ENCODE measurements at places on chromosomes 13 and 19.

- no peak for DNase-seq
Measured at GRCh38 chr13:74523057-74523456, 388.9 kb upstream of the KLF12 start.

DNA sequence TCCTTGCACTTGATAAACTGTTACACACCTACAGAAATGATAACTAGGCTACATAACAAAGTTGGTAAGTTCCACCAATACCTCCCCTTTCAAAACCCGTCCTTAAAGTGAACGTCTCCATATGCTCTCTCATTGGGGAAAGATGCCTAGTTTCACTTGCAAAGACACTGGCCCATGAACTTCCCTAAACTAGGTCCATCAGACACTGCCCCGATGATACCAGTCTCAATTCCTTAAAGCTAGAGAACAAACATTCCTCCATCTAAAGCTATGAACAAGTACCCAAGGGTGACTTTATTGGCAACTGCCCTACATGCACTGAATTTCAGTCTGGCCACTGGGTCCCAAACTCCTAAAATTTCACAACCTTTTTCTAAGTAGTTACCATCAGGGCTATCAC lies 39.9 kb downstream of the FOXO1 start:
- DNase-seq: no peak

GRCh38 chr13:42544246-42544926 lies 29.6 kb upstream of the TNFSF11 start:
- no peak for DNase-seq

DNA sequence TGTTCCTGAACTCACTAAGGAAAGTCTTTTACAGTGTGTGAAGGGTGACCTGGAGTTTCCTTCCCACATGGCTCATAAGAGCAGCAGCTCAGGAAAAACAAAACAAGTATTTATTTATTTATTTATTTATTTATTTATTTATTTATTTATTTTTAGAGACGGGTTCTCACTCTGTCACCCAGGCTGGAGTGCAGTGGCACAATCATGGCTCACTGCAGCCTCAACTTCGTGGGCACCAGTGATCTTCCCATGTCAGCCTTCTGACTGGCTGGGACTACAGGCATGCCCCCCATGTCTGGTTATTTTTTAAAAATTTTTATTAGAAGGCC lies 10.4 kb downstream of the ARL11 start:
- DNase-seq: no peak

DNA sequence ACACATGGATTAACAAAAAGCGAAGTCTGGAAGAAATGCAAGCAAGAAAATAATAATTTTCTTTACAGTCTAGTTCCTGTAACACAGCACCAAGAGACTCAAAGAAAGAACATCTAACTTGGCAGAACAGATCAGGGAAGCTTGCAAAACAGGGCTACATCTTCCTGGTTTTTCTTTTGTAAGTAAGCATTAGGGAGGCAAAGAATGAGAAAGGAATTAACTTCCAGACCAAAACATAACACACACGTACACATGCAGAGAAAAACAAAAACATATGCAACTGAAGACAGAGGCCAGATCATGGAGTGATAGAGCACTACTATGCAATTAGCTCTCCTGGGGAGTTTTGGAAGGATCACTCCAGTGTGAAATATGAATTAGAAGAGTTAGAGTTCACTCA lies 120.5 kb downstream of the DIAPH3 start:
- no peak for DNase-seq

DNA sequence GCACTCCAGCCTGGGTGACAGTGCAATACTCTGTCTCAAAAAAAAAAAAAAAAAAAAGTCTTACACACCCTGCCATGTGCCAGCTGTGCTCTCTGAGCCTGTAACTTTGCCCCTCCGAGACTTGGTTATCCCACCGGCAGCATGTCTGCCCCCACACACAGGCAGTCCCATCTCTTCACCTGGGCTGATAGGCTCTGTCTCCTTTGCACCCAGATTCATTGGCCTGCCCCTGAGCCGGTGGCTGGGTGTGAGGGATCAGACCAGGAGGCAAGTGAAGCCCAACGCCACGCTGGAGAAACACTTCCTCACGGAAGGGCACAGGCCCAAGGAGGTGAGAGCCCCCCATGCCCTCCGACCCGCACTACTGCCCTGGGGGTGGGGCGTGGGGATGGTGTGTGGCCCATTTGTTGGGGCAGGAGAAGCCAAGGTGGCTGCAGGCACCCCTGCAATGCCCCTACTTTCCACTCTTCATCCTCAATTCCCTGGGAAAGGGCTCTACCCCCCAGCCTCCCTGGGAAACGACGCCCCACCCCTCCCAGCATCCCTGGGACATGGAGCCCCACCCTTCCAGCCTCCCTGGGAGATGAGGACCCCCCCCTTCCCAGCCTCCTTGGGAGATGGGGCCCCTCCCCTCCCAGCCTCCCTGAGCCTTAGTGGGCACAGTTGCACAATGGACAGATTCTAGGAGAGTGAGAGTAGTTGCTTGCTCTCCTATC lies 45.3 kb downstream of the CERS4 start:
- DNase-seq: no peak

- no peak for DNase-seq
Measured at GRCh38 chr19:14495672-14496028, 277 bp downstream of the GIPC1 start.

GRCh38 chr19:16361254-16361653 lies 36.6 kb downstream of the KLF2 start:
- DNase-seq: no peak

DNA sequence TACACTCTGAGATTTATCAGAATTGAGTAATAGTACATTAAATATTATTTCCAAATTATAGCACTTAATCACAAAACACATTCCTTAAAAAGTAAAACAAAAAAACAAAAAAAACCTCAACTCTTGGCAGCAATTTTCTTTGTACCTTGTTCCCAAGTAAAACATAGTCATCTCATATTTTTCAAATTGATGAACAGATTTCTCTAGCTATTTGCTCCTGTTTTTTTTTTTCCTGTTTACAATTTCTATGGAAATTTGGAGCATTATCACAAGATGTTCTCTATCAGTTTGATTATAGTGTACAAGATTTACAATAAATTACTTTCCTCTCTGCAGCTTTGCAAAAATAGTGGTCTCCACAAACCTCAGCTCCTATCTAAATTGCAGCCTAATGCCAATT lies 25.0 kb downstream of the RFC3 start:
- DNase-seq: no peak

GRCh38 chr19:4849019-4849418 lies 17.5 kb upstream of the TICAM1 start:
- DNase-seq: no peak

- DNase-seq: no peak
Measured at GRCh38 chr19:33039108-33039599, 25.5 kb downstream of the RHPN2 start.

- DNase-seq: no peak
Measured at GRCh38 chr19:19820774-19821320, 703 bp downstream of the ZNF506 start.

DNA sequence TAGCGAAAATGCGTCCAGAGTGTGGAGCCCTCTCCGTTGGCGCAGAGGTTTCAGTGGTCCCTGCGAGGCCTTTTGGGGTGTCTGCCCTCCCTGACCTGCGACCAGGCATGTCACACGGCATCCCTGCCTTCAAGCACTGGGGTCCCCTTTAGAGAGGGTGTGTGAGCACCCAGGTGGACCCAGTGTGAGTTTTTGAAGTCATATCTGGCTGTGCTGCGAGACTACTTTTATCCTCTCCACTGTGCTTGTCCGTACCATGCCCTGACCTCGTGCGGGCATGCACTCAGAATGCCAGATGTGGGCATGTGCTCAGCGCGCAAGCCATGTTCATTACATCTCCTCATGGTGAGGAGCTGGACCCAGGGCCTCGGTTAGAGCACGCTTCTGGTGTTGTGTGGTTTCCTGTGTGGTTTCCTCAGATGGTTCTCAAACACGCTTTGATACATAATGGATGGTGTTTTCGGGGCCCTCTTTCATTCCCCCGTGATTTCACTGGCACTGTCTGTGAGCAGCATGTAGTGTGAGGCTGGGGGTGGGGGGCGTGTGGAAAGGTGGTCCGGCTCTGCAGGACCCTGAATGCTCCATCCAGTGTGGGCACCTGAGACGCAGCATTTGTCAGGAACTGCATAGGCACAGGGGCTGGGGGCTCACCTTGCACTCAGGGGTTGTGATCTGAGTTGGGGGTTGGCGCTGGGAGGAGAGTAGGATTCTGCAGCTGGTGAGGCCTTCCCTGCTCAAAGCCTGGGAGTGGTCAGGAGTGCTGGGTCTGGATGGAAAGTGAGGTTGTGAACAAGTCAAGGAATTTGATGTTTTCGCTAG lies 2.3 kb downstream of the TFDP1 start:
- DNase-seq: no peak

DNA sequence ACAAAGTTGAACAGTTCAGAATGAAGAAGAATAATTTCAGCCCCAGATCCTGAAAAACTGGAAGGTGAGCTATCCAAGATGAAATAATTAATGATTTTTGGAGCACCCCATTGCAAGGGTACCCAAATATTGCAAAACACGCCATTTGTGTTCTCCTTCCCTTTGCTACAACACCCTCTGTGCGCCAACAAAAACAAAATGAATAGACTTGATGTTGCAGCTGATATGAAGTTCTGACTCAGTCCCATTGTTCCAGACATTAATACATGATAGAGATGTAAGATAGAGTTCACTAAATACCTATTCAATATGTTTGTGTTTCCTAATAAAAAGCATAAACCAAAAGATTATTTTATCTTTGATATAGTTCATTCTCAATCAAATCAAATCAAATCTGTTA lies 287.5 kb upstream of the SOX21 start:
- no peak for DNase-seq

DNA sequence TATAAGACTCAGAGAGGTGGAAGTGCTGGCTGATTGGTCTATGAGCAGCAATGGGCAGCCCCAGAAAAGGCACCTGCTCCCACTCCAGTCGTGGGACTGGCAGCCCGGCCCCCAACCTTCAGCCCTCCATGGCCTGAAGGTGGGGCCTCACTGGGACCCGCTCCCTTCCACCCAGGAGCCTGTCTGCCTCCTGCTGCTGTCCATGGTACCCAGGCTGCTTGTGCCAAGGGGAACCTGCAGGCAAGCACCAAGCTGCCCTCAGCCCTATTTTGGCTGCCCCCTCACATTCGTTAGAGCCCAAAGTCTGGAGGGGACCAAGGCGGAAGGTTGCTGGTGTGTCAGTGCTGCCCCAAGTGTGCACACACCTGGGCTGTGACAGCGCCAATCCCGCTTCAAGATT lies 2304.9 kb downstream of the PCDH9 start:
- DNase-seq: no peak

GRCh38 chr13:49369866-49370265 lies 74.0 kb downstream of the CAB39L start:
- no peak for DNase-seq

GRCh38 chr19:40383668-40384248 lies 6.2 kb downstream of the HIPK4 start:
- DNase-seq: no peak

GRCh38 chr13:73792796-73793195 lies 341.4 kb downstream of the KLF12 start:
- no peak for DNase-seq

GRCh38 chr19:10189616-10190015 lies 5.1 kb downstream of the DNMT1 start:
- no peak for DNase-seq

- DNase-seq: no peak
Measured at GRCh38 chr13:38752686-38753085, 65.8 kb downstream of the FREM2 start.

DNA sequence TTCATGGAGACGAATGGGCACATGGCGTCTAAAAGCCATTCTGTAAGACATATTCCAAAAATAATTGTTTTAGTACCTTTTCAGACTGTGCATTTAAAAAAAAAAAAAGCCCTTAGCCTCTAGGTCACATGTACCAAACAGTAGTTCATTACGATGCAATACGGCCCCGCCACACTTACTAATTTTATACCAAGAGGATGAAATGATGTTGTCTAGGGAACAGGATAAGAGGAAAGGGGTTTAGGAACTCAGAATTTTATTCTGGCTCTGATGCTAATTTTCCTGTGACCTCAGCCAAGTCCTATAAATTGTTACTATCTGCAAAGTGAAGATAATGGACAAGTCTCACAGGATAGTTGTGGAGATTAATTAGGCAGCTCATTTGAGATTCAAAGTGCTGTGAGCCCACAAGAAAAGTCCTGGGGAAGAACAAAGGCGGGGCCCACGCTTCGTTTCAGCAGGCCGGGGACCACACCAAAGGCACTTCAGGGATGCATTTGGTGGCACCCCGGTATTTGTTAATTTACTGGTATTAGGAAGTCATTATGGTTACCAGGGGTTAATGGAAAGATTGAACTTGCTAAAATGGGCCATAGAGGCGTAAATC lies 511.1 kb downstream of the IRS2 start:
- no peak for DNase-seq

- DNase-seq: no peak
Measured at GRCh38 chr13:30020726-30021312, 170.4 kb upstream of the UBL3 start.

DNA sequence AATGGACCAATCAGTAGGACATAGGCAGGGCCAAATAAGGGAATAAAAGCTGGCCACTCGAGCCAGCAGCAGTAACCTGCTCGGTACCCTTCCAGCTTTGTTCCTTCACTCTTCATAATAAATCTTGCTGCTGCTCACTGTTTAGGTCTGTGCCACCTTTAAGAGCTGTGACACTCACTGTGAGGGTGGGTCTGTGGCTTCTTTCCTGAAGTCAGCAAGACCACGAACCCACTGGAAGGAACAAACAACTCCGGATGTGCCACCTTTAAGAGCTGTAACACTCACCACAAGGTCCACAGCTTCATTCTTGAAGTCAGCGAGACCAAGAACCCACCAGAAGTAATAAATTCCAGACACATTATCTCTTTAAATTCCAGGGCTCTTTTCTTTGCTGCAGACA lies 1922.3 kb upstream of the PCDH20 start:
- no peak for DNase-seq

- no peak for DNase-seq
Measured at GRCh38 chr19:651991-652390, 11.0 kb downstream of the RNF126 start.

GRCh38 chr13:24660023-24660741 lies 20.0 kb upstream of the ATP12A start:
- DNase-seq: no peak

DNA sequence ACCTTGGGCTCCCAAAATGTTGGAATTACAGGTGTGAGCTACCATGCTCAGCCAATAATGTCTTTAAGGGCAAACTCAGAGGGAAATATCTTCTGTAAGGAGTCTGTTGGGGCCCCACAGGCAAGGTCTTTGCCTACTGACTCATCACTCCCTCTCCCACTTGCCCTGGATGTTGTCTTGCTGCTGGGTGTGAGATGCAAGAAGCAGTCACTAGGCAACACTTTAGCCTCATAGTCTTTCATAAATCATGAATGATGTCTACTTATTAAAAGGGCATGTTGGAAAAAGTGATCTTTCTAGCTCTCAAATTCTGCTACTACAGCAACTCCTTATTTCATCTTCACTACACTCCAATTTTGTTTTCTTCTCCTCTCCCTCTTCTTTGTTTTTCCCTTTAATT lies 34.6 kb upstream of the SLC10A2 start:
- no peak for DNase-seq

- no peak for DNase-seq
Measured at GRCh38 chr13:41944635-41945397, 16.1 kb downstream of the VWA8 start.

GRCh38 chr13:72218966-72219365 lies 352.0 kb upstream of the DACH1 start:
- DNase-seq: no peak

- no peak for DNase-seq
Measured at GRCh38 chr19:46718157-46718933, 1.4 kb upstream of the PRKD2 start.

- no peak for DNase-seq
Measured at GRCh38 chr13:46179491-46179908, 2.5 kb downstream of the LCP1 start.
